Type B pancreatic cell (in vitro differentiated cells): ENCODE measurements at places on chromosomes 13 and 19.

DNA sequence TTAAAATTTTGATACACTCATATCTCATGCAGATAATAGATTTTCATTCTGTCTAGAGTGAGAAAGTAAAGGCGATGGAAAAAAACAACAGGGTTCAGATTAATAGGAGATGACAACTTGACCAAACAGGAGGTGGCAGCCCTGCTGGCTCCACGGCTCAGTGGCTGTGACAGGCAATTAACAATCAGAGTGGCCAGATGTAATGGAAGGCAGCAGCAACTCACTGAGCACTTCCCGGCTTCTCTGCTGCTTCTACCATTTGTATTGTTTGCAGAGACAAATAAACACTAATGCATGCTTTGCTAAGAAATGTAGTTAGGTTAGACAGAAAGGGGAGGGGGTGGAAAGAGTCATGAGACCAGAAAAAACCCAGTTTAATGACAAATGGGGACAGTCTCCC, 473.0 kb upstream of the SLC10A2 start:
- no peak overlapping the region for H3K4me3 ChIP-seq
- no peak for DNase-seq
- H3K27ac ChIP-seq = peak overlapping the region; percentile 5
- no peaks in the 10 kb centered on the region for H3K27me3 ChIP-seq
- no peaks in the 10 kb centered on the region for H3K36me3 ChIP-seq
- peaks cover 7% of the 10 kb centered on the region for H3K4me1 ChIP-seq

DNA sequence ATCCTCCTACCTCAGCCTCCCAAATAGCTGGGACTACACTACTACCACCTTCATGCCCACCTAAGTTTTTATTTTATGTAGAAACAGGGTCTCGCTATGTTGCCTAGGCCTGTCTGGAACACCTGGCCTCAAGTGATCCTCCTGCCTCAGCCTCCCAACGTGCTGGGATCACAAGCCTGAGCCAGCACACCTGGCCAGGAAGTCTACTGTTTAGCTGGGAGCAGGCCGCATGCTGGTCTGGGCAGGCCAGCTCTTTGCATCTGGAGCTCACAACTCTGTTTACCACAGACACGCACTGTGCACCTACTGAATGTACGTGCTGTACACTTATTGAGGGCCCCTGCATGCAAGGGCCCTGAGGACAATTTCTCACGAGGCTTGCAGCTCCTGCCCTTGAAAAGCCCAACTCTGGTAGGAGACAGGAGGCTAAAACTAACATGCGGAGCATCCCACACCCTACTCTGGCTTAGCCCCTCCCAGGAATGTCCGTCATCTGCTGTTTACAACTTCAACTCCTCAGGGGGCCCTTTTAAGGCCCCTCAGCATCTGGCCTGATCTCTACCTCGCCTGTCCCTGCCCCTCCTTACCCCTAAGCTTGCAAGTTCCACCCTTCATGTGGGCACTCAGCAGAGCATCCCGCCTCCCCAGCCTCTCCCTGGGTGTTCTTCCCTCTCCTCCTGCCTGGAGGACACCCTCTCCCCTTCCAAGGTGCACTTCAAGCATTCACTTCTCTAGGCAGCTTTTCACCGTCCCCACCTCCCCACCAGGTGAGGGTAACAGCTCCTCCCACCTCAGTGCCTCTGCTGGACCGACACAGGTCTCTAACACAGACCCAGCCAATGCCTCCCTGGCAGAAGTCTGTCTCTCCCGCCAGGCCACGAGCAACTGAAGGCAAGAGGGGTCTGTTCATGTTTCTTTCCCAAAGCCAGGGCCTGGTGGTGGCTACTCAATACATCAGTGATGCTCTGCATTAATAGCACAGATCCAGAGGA, 114.2 kb upstream of the UQCRFS1 start:
- H3K36me3 ChIP-seq = no peaks in the 10 kb centered on the region
- DNase-seq = peak; percentile 44
- H3K4me3 ChIP-seq = no peak overlapping the region
- no peaks in the 10 kb centered on the region for H3K4me1 ChIP-seq
- no peak overlapping the region for H3K27ac ChIP-seq

GRCh38 chr19:1264801-1265614, 4.1 kb upstream of the CIRBP start:
- peaks cover 26% of the 10 kb centered on the region for H3K4me1 ChIP-seq
- no peaks in the 10 kb centered on the region for H3K36me3 ChIP-seq
- peaks cover 3% of the 10 kb centered on the region for H3K27me3 ChIP-seq
- DNase-seq = no peak
- peak overlapping the region; percentile 80 for H3K4me3 ChIP-seq

- H3K27me3 ChIP-seq = no peaks in the 10 kb centered on the region
- DNase-seq = no peak
- peaks cover 20% of the 10 kb centered on the region for H3K36me3 ChIP-seq
These were observed 12.3 kb downstream of the TMED1 start for GRCh38 chr19:10823690-10824089.

DNA sequence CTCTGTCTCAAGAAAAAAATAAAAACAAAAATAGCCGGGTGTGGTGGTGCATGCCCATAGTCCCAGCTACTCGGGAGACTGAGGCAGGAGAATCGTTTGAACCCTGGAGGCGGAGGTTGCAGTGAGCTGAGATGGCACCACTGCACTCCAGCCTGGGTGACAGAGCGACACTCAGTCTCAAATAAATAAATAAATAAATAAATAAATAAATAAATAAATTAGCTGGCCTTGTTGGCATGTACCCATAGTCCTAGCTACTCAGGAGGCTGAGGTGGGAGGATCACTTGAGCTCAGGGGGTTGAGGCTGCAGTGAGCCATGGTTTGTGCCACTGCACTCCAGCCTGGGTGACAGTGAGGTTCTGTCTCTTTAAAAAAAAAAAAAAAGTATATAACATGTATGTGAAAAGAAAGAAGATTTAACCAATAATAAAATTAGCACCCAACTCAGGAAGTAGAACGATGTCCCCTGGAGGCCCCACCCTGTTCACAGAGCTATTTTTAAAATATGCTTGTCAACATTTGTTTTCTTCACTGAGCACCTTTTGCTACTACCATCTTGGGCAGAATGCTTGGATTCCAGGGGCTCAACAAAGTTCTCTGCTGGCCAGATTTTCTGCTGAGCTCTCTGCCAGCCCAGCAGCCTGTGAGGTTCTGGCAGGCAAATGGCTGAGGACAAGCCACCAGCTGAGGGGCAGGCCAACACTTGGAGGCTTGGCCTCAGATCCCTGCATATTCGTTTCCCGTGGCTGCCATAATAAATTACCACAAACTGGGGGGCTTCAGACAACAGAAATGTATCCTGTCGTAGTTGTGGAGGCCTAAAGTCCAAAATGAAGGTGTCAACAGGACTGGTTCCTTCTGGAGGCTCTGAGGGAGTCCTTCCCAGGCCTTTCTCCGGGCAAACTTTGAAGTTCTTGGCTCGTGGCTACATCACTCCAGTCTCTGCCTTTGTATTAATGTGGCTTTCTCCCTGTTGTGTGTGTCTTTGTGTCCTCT, 5.2 kb downstream of the SLC25A42 start:
- peaks cover 12% of the 10 kb centered on the region for H3K4me1 ChIP-seq
- H3K4me3 ChIP-seq = no peak overlapping the region
- H3K27ac ChIP-seq = no peak overlapping the region
- no peak for DNase-seq
- H3K36me3 ChIP-seq = no peaks in the 10 kb centered on the region

DNA sequence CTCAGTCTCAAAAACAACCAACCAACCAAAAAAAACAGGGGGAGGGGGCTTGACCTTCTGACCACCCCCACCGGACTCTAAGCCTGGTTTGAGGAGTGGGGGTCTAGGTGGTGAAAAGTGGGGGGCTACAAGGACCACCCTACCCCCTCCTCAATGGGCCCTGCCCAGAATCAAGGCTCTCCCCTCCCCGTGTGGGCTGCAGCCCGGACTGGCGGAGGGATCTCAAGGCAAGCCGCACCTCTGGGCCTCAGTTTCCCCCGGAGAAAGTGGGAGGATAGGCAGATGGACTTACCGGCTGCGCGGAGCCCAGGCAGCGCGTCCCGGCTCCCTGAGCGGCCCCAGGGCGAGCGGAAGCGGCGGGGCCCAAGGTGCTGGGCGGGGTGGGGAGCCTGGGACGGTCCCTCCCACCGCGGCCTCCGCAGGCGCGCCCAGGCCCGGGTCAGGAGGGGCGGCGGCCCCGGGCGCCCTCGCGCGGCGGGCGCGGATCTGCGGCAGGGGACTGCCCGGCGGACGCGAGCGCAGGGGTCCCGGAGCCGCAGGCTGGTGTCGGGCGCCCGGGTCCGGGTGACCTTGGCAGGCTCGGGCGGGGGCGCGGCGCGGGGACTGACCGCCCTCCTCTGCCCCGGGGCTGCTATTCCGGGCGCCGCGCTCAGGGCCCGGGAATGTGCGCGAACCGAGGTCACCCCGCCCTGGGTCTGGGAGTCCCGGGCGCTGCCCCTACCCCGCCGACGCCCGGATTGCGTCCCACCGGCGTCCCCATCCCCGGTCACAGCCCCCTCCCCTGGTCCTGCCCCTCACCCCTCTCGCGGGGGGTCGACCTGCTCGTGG, at the start of gene ADAMTSL5:
TSS of gene ADAMTSL5 (minus strand) at position 349 of the 828 bp plus-strand sequence. CDS start 2,076 bp downstream, outside the sequence.
- peaks cover 6% of the 10 kb centered on the region for H3K4me1 ChIP-seq
- H3K4me3 ChIP-seq = peak within 1 kb of the TSS; percentile 72
- no peak for DNase-seq
- peaks cover 50% of the 10 kb centered on the region for H3K27me3 ChIP-seq
- H3K36me3 ChIP-seq = no peaks in the 10 kb centered on the region

DNA sequence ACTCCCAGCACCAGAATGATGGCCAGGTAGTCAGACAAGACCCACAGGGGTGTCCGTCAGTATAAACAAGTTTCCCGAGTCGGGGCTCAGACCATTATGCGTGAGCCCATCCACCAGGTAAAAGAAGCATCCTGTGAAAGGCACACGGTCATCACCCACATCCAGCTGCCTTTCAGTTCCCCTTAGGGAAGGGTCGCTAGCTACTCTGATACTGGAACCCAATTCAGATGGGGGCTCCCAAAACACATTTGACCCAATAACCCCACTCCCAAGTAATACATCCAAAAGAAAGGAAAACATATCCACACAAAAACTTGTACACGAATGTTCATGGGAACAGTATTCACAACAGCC, 66.8 kb downstream of the STK24 start:
- H3K4me3 ChIP-seq = no peak overlapping the region
- H3K27me3 ChIP-seq = no peaks in the 10 kb centered on the region
- H3K36me3 ChIP-seq = peaks cover 23% of the 10 kb centered on the region
- peaks cover 60% of the 10 kb centered on the region for H3K4me1 ChIP-seq

- no peak overlapping the region for H3K27ac ChIP-seq
- H3K4me3 ChIP-seq = no peak overlapping the region
- H3K27me3 ChIP-seq = no peaks in the 10 kb centered on the region
- no peaks in the 10 kb centered on the region for H3K4me1 ChIP-seq
- H3K36me3 ChIP-seq = peaks cover 5% of the 10 kb centered on the region
- DNase-seq = no peak
These were observed 265.7 kb downstream of the DIAPH3 start for GRCh38 chr13:59898066-59898465.

DNA sequence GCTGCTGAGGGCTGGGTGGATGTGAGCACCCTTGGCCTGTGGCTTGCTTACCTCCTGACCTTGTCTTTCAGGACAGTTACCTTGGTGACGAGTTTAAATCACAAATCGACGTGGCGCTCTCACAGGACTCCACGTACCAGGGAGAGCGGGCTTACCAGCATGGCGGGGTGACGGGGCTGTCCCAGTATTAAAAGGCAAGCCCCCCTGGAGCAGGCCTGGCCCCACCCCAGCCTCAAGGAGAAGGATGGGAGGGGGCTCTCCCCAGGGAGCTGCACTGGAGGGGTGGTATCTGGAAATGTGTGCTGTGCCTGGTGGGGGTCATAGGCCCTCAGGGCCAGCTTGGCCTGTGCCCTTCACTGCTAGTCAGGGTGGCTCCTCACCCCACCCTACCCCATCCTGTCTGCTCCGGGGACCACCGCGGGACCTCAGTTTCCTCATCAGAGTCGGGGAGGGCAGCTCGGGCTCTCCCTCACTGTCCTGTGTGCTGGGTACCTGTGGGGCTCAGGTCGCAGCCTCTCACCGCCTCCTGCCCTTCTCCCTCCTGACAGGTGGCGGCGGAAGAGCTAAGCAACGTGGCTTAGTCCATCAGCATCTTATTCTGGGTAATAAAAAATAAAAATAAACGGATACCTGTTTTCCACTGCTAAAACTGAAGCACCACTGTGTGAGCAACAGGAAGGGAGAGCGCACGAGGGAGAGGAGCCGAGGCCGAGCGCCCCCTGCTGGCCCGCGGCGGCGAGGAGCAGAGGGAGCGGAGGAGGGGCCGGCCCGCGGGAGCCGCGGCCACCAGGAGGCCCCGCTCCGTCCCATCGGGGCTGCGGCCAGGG, 29.8 kb downstream of the CERS1 start:
- H3K27ac ChIP-seq = no peak overlapping the region
- H3K4me3 ChIP-seq = no peak overlapping the region
- peak; percentile 84 for DNase-seq

GRCh38 chr13:32941368-32941767, 74.9 kb upstream of the KL start:
- H3K27ac ChIP-seq = no peak overlapping the region
- no peak for DNase-seq
- no peaks in the 10 kb centered on the region for H3K27me3 ChIP-seq

GRCh38 chr13:112818040-112818697, 128.3 kb downstream of the ATP11A start:
- no peak for DNase-seq
- H3K36me3 ChIP-seq = peaks cover 51% of the 10 kb centered on the region
- H3K4me3 ChIP-seq = no peak overlapping the region
- H3K27me3 ChIP-seq = no peaks in the 10 kb centered on the region
- H3K27ac ChIP-seq = no peak overlapping the region

- H3K27me3 ChIP-seq = no peaks in the 10 kb centered on the region
- no peak overlapping the region for H3K27ac ChIP-seq
- H3K4me1 ChIP-seq = no peaks in the 10 kb centered on the region
- DNase-seq = no peak
- H3K4me3 ChIP-seq = no peak overlapping the region
These were observed 502.5 kb downstream of the PCDH17 start for GRCh38 chr13:58134012-58134411.

GRCh38 chr13:100040196-100040595, 48.7 kb upstream of the PCCA start:
- peaks cover 10% of the 10 kb centered on the region for H3K4me1 ChIP-seq
- DNase-seq = no peak
- H3K36me3 ChIP-seq = no peaks in the 10 kb centered on the region
- H3K27ac ChIP-seq = no peak overlapping the region
- no peak overlapping the region for H3K4me3 ChIP-seq

DNA sequence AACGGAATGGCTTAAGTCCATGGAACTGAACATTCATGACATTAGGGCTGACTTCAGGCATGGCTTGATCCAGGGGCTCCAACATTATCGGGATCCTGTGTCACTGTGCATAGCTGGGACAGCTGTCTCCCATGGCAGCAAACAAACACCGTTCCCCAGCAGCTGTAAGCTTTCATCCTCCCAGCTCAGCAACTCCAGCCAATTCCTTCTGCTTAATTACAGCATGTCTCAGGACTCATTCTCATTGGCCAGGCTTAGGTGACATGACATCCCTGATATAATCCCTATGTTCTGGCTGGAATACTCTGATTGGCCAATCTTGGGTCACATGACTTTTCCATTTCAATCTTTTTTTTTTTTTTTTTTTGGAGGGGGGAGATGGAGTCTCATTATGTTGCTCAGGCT, 10.9 kb upstream of the TLE5 start:
- H3K4me1 ChIP-seq = peaks cover 21% of the 10 kb centered on the region
- no peak overlapping the region for H3K4me3 ChIP-seq
- H3K27ac ChIP-seq = no peak overlapping the region
- DNase-seq = no peak
- no peaks in the 10 kb centered on the region for H3K27me3 ChIP-seq
